M059J (cell line): ENCODE measurements at places on chromosomes 4 and X. TPM values are rescaled to one million over a fixed set of nuclear protein-coding genes. Genes with fewer than 3 reads are reported as not detected.

SSR4 gene
- total RNA-seq: 455 and 477 TPM in 2 replicates

GRCh38 chrX:47380268-47380667 is 9.9 kb downstream of the ZNF157 start:
- no peak for DNase-seq

- no peak for DNase-seq
Observed at GRCh38 chr4:6453688-6453990, 18.8 kb downstream of the PPP2R2C start.

GRCh38 chr4:25857403-25857802 is 5.4 kb downstream of the SEL1L3 start:
- DNase-seq: no peak

DNA sequence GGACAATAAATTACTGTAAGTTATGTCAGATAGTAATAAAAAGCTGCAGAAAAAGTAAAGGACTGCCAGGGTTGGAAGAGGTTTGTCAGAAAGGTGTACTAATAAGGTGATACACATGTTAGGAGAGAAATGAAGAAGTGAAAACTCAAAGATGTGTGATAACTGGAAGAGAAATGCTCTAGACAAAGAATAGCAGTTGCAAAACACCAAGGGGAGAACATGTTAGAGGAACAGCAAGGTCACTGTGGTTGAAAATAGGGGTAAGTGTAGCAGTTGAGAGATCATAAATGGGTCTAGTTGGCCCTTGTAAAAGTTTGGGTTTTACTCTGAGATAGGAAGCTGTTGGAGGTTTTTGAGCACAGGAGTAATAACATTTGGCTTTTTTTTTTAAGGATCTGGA is 46.9 kb downstream of the HSPA4L start:
- no peak for DNase-seq

- DNase-seq: no peak
Observed at GRCh38 chr4:154911097-154911496, 130.0 kb downstream of the RBM46 start.

- DNase-seq: no peak
Observed at GRCh38 chr4:119233750-119234149, 21.2 kb downstream of the USP53 start.

GRCh38 chr4:92299152-92299551 is 4.6 kb upstream of the GRID2 start:
- no peak for DNase-seq

DNA sequence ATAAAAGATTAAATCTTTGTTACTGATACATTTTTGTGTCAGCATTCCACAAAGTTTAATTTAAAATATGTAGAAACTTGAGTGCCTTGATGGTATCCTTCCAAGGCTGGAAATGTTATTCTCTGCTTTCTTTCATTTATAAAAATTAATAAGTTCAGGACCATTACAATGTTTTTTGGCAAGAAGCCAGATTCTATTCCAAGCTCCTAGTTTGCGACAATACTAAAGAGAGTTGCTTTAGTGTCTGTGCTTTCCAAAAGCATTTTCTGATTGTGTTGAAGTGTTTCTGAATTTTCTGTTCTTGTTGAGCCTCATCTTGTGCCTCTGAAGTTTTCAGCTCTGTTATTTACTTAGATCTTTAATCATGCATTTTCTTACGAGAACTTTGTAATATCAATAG is 516.2 kb downstream of the KCTD8 start:
- DNase-seq: no peak

- DNase-seq: no peak
Observed at GRCh38 chr4:3174371-3175338, 74.3 kb upstream of the MSANTD1 start.

DNA sequence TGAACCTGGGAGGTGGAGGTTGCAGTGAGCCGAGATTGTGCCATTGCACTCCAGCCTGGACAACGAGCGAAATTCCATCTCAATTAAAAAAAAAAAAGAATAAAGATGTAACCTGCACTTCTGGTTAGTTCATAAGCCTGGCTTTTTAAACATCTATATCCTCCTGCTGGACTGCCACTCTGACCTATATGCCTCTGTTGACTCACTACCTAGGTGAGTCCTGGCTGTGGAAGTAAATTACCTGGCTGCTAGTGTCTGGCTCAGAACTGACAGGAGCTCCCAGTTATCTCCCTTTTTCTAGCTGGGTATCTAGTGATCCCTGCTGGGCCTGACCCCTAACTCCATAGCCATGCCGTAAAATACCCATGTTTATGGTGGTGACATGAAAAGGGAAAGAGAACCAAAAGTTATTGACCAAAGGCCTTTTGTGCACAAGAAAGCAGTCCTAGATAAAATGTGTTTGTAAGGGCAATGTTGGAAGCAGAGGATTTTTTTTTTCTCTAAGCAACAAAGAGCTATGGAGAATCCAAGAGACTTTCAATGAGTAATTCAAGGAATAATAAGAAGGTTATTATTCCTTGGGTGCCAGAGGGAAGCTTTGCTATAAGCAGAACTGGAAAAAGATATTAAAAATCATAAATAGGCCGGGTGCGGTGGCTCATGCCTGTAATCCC is 10.4 kb upstream of the G3BP2 start:
- no peak for DNase-seq

- peak; percentile 43 for DNase-seq
Observed at GRCh38 chr4:52376132-52376704, 282.9 kb downstream of the USP46 start.

DNA sequence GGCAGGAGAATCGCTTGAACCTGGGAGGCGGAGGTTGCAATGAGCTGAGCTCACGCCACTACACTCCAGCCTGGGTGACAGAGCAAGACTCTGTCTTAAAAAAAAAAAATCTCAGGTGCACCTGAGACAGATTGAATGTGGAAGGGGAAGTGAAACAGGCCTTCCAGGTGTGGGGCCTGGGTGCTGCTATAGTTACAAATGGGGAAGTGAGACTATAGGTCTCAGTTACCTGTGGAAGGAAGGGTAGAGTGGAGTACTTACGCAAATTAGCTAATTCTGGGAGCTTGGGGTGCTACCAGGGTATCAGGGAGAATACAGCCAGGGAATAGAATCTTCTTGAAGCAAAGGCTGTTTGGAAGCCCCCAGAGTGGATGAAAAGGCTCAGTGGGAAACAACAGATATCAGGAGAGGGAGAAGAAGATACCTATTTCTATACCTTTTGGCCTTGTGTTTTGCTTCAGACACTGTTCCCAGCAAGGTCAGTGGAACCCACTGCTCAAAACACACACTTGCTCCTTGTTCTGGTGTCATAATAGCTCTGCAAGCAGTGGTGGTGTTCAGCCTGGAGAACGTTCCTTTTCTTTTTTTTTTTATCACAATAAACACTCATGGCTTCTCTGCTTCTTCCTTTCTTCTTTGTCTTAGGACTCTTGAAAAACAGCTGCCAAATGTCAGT is 7.0 kb downstream of the CD38 start:
- no peak for DNase-seq

DNA sequence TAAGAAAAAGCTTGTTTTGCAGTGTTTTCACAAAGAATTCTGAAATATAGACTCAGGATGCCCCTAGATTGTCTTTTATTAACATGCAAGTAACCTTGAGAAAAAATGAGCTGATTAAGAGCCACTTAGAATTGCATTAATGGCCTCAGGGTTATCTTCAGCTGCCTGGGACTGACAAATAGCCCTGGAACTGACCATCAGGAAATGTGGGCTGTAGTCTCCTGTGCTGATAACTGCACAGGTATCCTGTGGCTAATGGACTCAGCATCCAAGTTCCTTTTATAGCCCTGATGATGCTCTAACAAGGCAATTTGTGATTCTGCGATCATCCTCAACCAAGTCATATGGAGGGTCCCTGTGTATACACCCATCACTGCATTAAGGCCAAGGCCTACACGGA is 17.0 kb downstream of the CA5B start:
- no peak for DNase-seq

- no peak for DNase-seq
Observed at GRCh38 chr4:7414736-7415510, 19.8 kb downstream of the PSAPL1 start.
